ENCODE measurements at places on chromosomes 6 and 20.

- DNase-seq = no peak
Measured at GRCh38 chr6:36955136-36955535, 598 bp downstream of the PI16 start.

GRCh38 chr20:16552015-16552414 lies 21.2 kb downstream of the KIF16B start:
- DNase-seq = no peak

GRCh38 chr6:151551223-151551857 lies 57.5 kb downstream of the CCDC170 start:
- no peak for DNase-seq

DNA sequence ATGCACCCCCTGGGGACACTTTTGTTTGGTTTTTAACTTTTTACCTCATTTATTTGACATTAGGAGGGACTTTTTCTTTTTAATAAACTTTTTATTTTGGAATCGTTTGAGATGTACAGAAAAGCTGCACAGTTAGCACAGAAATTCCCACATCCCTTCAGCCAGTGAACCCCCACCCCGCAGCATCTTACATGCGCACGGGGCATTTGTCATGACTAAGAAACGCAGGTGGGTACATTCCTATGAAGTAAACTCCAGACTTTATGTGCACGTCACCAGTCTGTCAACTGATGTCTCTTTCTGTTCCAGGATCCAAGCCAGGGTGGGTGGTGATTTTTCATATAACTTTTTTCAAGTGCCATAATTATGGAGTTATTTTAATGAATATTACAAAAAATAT lies 4.9 kb upstream of the ZNF831 start:
- no peak for DNase-seq

DNA sequence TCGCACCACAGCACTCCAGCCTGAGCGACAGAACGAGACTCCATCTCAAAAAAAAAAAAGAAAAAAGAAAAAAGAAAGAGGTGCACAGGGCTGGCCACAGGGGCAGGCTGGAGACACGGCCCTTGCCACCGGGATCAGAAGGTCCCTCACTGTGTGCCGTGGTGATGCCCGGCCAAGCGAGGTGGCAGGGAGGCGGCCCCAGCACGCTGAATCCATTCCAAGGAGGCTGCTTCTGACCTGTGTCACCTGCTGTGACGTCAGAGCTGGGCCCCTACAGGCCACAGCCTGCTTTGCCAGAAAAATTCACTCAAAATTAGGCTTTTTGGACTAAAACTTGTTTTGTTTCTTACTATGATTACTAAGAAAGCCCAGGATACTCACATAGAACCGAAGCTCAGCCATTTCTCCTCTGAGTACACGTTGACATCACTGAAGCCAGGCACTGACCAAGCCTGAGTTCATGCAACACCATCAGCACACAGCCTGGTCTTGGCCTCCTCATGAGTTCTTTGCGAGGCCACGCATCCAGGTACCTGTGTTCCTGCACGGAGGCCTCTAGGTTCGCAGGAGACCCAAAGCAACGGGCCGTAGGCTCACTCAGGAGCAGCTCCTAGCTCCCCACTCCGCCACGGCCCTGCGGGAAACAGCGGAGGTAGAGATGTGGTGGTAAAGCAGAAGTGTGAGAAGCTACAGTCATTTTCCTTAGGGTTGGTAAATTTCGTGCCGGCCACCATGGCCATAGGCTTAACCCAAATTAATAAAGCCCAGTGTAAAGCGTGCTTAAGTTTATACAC lies 67.8 kb downstream of the THBS2 start:
- DNase-seq = no peak

GRCh38 chr6:13763740-13764381 lies 50.5 kb downstream of the MCUR1 start:
- DNase-seq = no peak

DNA sequence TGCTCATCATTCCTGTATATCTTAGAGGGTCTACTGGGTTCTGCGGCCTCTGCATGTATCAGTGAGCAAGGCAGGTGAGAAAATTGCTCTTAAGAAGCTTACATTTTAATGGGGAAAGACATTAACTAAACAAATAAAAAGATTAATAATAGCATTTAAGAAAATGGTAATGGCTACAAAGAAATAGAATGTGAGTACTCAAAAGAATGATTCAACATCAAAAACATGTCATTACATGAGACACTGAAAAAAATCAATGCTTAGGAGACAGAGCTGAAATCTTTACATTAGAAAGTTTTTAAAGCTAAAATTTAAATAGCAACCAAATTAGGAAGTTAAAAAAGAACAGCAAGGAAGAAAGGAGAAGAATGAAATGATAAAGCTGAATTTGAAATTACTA lies 146.9 kb upstream of the PHACTR1 start:
- DNase-seq = no peak

DNA sequence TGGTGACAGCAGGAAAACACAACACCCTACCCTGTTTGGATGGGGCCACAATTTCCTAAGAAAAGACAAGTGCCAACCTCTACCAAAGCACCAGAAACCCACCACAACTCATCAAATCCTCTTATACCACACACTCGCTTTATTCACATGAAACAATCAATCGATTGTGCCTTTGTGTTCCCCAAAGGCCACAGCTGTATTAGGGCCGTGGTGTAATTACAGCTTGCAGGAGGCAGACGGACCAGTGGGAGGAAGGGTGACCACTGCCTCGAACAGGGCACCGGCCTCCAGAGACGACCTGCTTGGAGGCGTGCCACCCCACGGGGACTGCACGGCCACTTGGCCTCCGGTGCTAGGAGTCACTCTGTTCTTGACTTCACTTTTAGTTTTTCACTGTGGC lies 264.1 kb downstream of the FOXC1 start:
- DNase-seq = no peak

GRCh38 chr6:41424370-41425058 lies 89.1 kb downstream of the NCR2 start:
- no peak for DNase-seq

DNA sequence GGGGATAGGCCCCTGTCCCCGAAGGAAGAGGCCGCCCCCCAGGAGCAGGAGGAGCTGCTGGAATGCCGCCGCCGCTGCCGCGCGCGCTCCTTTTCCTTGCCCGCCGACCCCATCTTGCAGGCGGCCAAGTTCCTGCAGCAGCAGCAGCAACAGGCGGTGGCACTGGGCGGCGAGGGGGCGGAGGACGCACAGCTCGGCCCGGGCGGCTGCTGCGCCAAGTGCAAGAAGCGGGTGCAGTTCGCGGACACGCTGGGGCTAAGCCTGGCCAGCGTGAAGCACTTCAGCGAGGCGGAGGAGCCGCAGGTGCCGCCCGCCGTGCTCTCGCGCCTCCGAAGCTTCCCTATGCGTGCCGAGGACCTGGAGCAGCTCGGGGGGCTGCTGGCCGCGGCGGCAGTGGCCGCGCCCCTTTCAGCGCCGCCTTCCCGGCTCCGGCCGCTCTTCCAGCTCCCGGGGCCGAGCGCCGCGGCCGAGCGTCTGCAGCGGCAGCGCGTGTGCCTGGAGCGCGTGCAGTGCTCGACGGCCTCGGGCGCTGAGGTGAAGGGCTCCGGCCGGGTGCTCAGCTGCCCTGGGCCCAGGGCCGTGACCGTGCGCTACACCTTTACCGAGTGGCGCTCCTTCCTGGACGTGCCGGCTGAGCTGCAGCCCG lies 630 bp downstream of the PPP1R3G start:
- DNase-seq = no peak

- no peak for DNase-seq
Measured at GRCh38 chr6:7742223-7742785, 16.4 kb downstream of the BMP6 start.

GRCh38 chr20:36355469-36356171 lies 49.5 kb downstream of the DLGAP4 start:
- no peak for DNase-seq

GRCh38 chr6:37155394-37156312 lies 14.3 kb upstream of the PIM1 start:
- DNase-seq = no peak

DNA sequence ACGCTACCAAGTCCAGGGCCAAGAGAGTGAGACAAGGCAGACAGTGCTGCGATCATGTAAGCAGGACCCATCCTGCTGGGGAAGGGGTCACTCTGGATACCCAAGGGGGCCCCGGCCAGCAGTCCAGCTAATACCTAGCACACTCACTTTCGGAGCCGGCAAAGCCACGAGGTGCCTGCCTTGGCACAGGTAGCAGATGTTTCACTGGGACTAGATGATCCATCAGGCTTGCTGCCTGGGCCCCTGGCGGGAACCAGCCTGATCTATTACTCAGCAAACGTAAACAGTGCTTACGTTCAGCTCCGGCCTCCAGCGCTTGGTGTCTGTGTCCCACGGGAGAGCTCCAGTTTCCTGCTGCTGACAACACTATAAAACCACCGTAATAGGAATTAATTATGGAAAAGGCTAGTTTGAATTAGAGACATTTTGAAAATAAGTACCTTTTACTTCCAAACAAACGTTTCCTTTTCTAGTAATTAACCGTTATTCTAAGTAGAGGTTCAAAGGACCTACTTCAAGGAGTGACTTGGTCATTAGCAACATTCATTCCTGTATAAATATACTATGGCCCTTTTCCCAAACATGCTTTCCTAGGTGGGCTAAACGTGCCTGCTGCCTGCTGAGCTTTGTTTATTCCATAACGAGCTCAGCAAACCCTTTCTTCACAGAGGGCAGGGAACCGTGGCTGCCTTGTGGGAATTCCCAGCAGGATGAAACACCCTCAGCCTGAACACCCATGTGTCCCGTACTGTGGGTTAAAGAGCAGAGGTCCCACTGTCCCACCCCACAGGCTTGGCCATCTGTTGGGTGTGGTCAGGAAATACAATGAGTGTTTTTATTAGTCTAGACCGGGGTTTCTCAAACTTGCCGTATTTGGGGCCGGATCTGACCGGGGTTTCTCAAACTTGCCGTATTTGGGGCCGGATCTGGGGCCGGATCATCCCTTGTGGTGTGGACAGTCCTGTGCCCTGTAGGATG lies 18.4 kb downstream of the SLC22A23 start:
- no peak for DNase-seq

- no peak for DNase-seq
Measured at GRCh38 chr6:85353012-85353411, 96.9 kb upstream of the NT5E start.

- DNase-seq = no peak
Measured at GRCh38 chr20:51183451-51183850, 160.5 kb upstream of the KCNG1 start.

DNA sequence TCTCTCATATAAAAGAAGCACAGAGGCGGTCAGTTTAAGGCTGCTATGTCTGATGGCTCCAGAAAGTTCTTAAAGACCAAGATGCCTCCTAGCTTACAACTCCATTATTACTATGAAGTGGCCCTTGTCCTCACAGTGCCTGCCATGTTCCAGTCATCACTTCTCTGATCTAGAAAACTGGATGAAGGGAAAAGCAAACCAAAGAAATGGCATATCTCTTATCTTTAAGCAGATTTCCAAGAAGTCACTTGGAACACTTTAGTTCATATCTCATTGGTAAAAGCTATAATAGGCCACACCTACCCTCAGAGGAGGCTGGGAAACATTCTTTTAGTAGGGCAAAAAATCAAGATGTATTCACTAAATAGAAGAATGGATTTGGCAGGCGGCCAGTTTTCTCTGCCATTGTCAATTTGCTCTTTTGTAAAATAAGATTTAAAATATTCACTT lies 289.6 kb downstream of the TBC1D7 start:
- DNase-seq = no peak

DNA sequence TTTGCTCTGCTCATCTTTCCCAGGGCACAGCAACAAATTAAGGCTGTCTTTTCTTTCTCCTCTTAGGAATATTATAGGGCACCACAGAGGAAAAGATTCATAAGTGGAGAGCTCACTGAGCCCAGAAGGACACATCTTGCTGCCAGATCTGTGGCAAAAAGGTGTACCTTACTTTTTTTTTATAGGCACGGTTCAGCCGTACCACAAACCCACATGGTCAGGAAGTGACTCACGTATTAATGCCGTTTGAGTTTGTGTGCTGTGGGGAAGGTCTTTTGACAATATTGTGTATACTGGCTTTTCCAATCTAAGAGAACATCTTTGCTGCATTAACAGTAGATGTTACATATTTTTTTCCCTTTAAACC lies 28.4 kb downstream of the PAQR8 start:
- no peak for DNase-seq

DNA sequence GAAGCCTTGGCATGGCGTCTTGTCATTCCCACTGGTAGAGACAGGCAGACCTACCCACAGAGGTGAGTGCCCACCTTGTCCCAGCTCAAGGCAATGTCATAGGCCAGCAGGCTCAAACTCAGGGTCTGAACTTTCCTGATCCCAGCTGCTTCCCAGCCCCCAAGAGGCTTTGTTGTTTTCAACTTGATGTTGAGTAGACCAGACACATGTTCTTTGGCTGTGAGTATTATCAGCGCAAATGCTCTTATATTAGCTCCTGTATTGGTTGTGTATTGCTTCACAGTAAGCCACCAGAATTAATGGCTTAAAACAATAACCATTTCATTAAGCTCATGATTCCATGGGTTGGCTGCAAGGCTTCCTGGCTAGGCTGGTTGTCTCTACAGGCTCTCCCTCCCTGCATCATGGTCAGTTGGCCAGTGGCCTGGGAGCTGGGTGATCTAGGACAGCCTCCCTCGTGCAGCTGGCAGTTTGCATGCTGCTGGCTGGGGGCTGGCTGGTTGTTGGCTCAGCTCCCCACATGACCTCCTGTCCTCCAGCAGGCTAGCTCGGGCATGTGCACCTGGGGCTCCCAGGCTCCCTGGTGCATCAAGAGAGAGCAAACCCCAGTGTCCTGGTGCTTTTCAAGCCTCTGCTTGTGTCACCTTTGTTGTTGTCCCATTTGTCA lies 21.6 kb downstream of the TOX2 start:
- DNase-seq = no peak
